ENCODE measurements at places on chromosomes 13 and 19. TPM values are rescaled to one million over a fixed set of nuclear protein-coding genes. Genes with fewer than 3 reads are reported as not detected.

The CCL25 gene
- total RNA-seq: not detected

- DNase-seq: no peak
Measured at GRCh38 chr13:113742445-113743120, 16.4 kb upstream of the TMEM255B start.

The TMIGD2 gene
- not detected for total RNA-seq

- DNase-seq: no peak
Measured at GRCh38 chr13:30739761-30740642, 4.7 kb downstream of the ALOX5AP start.

GRCh38 chr19:15433519-15434069 is 14.8 kb upstream of the AKAP8L start:
- DNase-seq: no peak

DNA sequence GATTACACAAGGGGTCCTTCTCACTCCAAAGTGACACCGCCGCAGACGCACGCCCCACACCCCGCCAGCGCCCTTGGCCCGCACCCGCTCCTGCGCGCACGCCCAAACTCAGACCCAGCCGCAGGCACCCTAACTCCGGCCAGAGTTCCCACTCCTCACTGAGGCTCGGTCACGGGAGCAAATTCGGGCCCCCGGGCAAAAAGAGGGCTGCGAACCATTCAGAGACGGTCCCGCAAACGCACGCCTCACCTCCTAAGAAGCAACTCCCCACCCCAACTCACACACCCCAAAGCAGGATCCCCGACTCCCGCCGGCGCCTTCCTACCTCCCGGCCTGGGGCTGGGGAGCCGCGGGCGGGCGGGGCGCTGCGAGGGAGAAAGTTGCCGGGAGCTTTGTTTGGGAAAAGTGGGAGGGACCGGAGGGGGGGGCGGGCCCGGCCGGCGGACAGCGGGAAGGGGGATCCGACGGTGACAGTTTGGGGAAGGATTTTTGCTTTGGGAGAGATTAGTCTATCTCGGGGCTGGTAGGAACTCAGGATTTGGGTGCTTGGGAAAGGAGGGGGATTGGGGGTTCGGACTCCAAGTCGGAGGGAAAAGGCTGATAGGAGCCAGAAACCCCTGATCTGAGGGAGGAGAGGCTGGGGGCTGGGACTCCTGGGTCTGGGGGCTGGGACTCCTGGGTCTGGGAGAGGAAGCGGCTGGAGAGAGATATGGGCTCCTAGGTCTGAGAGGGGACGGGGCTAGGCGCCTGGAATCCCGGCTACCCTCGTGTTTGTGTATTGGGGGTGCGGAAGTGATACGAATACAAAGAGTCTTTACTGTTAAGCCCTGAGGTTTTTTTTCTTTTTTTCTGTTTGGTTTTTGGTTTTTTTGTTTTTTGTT is at the start of gene TEAD2:
Gene TEAD2, minus strand, starts transcription at position 369 of the 881 bp plus-strand sequence. CDS start 2,341 bp downstream, outside the sequence.
- DNase-seq: peak; percentile 75
